ENCODE measurements at places on chromosomes 4 and X.
A peak's percentile ranks its signal among the peaks of the same experiment; 100 is the strongest.

DNA sequence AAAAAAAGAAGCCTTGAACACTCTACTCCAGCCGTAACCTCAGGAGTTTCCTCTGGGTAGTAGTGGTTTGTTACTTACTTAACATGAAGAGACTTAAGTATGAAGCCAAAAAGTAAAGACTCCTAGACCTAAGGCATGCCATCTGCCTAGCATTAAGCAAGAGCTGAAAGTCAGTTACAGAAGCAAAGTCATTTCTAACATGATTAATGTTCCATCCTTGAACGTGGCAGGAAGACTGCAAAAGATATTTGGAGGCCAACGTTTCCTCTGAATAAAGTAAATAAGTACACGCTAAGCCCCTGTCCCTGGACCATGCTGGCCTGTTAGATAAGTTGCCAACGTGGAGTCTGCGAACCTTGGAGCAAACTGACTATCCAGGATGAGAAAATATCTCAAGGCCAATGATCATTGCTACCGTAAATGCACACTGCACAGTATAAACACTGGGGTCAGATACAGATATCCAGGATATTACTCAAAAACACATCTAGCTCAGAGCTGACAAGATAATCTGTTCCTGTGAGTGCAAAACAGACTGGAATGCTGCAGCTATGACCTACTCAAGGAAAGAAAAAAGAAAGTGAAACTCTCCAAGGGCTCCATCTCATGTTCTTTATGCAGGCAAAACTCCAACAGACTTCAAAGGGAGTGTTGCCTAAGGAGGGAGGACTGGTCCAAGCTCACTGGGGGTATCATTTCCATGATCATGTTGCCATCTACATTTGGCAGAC is 255.8 kb downstream of the COL25A1 start:
- no peak for DNase-seq

GRCh38 chr4:56681158-56681852 is at the start of gene HOPX:
Gene HOPX (minus strand): TSS chr4:56681296. CDS start chr4:56657816, 23,480 bp downstream.
- peak; percentile 33 for DNase-seq

DNA sequence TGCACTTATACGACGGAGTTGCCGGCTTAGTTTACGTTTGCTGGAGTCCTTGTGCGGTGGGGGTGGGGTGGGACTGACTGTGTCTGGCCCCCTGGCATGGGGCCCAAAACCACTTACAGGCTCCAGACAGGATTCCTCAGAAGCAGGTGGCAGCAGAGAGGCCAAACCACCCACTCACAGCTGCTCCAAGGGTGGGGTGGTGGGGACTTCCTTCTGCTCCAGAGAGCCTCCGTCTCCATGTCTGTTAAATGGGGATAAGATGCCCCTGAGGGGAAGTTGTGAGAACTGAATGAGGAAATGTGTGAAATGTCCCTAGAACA is 36.7 kb downstream of the PSAPL1 start:
- DNase-seq: no peak

GRCh38 chr4:16226816-16227461 is 668 bp upstream of the TAPT1 start:
- peak; percentile 74 for DNase-seq

DNA sequence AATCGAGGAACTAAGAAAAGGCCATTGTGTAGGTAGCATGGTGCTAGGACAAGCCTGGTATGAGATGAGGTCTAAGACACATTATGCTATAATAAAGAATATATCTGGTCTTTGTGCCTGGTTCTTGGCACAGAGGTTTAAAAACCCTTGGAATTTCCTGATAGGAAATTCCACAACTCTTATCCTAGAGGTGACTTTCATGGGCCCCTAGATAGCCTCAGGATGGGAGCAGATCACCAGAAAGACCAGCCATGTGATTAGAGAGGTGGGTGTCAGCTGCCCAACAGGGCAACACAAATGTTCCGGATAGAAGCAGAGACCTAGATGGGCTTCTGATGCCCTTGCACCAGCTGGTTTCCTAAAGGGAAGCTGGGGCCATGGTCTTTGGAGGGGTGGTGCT is 107.2 kb downstream of the SCD5 start:
- DNase-seq: no peak

GRCh38 chrX:96445531-96446065 is 239.0 kb upstream of the DIAPH2 start:
- no peak for DNase-seq

- no peak for DNase-seq
Observed at GRCh38 chr4:57018980-57019379, 40.3 kb downstream of the POLR2B start.

DNA sequence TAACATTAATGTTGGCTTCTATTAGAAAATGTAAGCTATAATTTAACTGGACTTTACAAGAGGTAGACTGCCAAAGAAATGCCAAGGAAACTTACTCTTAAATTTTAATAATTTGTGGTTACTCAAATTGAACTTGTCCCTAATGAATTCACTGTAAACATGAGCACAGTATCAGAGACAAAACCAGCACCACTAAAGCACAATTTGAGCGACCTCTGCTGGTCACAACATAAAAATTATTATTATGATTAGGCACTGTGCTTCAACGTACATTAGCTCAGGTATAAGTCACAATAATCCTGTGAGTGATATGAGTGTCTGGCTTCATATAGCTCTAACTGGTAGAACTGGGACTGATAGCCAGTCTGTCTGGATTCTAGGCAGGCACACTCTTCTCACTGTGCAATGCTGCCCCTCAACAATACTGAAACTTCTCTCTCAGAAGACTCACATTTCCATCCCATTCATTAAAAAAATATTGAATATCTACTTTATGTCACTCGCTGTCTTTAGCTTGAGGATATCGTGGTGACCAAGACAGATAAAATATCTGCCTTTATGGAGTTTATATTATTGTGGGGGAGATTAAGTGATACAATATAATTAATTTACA is 8.0 kb downstream of the NUDT6 start:
- peak; percentile 38 for DNase-seq

DNA sequence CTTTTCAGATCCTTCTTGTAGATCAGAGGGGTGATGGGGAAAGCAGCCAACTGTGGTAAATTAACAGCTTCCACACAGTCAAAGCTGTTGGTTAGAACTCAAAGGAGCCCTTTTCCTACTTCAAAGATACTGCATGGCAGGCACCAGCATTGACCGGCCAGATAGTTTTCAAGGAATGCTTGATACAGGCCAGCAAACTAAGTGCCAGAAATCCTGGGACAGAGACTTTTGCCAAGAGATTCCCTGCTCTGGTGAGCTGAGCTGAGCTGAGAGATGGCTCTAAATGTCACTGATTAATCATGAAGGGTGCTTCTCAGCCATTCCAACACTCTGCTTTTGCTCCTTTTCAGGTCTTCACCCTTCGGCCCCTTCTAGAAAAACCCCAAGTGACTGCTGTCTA is 131.6 kb upstream of the MED14 start:
- DNase-seq: no peak

DNA sequence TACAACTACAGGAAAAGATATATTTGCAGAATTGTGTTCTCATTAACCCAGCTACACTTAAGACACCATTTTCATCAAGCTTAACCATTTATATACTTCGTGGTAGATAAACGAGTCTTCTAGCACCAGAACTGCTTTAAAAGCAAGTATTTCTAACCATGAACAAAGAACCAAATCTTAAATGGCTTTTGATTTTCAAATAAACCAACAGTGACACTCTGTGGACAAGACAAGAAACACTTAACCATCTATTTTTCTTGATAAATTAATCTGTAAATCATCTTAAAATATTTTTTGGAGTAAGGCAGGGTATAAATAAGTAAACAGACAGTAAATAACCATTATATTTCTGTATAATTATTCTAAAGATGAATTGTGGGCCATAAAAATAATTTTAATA is 10.2 kb downstream of the BEND2 start:
- peak; percentile 20 for DNase-seq

Data from NB4 (cell line).